ENCODE measurements at places on chromosomes 4 and X. TPM values are rescaled to one million over a fixed set of nuclear protein-coding genes. Genes with fewer than 3 reads are reported as not detected.

DNA sequence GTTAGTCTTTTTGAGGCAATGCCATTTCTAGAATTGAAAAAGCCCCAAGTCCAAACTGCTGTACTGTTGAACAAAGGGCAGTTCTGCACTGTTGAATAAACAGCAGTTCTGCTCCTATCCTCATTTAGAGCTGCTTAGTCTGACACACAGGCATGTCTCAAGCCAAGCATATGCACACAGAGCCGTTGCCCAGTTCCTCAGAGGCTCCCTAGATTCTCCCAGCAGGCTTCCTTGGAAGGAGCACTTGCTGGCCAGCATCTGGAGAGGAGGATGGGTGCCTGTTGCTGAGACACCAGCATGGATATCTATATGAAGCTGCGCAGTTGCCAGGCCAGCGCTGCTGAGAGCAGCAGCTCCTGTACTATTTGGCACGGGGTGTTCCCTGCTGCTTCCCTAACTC, 138.3 kb upstream of the USP38 start:
- DNase-seq: no peak

DNA sequence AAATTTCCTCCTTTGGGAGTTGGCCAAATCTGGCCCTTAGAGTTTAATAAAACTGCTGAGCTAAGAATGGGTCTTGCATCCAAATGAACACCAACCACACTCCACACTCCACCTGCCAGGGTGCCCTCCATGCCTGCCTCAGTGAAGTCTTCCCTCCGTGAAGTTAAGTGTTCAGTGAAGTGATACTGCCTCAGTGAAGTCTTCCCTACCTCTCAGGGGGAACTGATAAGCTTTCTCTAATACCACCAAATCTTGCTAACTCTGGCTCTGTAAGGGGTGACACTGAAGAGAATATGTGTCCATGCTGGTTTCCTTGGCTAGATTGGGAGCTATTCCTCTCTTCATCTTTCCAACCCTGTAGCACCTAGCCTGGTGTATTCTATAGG, 27.9 kb downstream of the MED28 start:
- DNase-seq: no peak

- no peak for DNase-seq
Observed at GRCh38 chr4:154457471-154457870, 34.1 kb downstream of the DCHS2 start.

DNA sequence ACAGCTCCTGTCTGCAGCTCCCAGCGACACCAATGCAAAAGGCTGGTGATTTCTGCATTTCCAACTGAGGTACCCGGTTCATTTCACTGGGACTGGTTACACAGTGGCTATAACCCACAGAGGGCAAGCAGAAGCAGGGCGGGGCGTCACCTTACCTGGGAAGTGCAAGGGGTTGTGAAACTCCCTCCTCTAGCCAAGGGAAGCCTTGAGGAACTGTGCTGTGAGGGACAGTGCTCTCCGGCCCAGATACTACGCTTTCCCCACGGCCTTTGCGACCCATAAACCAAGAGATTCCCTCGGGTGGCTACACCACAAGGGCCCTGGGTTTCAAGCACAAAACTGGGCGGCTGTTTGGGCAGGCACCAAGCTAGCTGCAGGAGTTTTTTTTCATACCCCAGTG, 218.9 kb downstream of the PPP3CA start:
- DNase-seq: no peak

DNA sequence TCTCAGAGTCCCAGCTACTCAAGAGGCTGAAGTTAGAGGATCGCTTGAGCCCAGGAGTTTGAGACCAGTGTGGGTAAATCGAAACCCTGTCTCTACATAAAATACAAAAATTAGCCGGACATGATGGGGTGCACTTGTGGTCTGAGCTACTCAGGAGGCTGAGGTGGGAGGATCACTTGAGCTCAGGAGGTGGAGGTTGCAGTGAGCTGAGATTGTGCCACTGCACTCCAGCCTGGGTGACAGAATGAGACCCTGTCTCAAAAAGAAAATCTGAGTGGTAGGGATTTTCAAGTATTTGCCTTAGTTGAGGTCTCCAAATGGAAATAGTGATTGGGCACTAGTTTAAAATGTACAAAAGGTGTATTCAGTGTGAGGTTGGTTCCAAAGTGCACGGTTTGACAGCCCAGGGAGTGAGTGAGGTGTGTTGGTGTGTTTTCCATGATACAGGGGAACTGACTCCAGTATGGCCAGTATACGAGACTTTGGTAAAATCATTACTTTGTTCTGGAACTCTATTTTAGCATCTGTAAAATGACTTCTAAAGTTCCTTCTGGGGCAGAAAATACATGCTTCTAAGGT, 13.8 kb downstream of the ADD1 start:
- no peak for DNase-seq

GRCh38 chr4:1310031-1310795, 20.5 kb downstream of the MAEA start:
- DNase-seq: no peak

DNA sequence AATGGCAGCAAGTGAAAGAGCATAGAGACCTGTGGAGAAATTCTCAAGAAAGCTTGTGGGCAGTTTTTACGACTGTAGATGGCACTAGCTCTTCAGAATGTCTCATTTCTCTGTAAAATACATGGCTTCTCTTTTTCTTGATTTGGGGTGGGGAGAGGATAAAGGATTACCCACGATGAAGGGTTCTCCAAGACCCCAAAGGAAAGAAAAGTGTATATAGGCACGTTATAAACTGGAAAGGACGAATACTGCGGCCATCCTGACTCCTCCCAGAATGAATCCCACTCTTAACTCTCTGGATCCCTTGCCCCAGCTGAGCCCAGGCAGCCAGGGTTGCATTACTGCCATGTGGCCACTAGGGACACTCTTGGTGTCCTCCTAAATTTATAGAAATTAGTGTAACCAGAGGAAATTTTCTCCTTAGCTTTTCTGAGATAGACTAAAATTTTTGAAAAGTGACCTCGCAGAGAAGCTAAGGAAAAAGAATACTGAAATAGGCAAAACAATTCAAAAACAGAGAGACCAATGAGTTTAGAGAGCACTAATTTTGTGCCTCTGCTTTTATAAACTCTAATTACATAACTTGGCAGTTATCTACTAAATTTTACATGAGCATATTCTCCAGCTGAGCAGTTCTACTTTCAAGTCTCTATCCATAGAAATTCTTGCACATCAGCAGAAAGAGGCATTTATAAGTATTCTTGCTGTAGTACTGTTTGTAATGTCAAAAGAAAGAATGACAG, 37.8 kb upstream of the PCDH19 start:
- peak; percentile 48 for DNase-seq

DNA sequence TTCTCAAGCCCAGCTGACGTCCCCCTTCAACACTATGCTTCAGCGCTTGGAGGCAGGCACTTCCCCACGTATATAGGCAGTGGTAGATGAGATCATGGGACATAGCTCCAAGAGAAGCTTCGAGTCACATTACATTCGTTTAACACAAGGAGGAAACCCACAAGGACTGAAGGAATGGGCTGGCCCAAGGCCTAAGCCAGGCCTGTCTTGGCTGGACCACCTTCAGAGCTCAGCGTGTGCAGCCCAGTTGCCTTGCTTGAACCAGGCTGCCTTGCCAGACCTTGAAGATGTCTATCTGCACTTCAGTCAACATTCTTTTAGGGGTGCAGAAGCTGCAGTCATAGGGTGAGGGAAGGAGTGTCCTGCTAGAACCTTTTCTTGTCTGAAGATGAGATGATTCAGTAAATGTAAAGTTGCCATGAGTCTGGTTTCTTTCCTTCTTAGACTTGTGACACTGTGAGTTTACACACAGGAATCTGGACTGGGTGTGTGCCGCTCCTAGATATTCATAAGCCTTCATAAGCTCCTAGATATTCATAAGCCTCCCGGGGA, 144.1 kb upstream of the RBPJ start:
- no peak for DNase-seq

DNA sequence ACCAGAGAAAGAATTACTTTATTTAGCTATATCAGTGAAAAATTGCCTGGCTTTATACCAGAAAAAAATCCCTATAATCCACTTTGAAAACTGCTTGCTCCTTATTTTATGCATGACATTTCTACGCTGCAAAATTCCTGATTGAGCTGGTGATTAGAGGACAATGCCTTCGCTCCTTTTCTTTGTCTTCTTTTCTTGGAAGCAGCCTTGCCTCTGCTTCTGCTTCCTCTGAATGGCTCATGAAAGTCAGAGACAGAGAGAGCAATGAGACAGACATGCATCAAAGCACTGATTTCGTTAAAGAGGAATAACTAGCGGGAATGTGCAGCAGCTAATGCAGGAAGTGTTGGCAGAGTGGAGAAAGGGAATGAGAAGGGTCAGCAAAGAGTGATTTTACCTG, 294.3 kb upstream of the IGFBP7 start:
- no peak for DNase-seq

GRCh38 chr4:71827826-71828225, 43.9 kb upstream of the GC start:
- peak; percentile 36 for DNase-seq

DNA sequence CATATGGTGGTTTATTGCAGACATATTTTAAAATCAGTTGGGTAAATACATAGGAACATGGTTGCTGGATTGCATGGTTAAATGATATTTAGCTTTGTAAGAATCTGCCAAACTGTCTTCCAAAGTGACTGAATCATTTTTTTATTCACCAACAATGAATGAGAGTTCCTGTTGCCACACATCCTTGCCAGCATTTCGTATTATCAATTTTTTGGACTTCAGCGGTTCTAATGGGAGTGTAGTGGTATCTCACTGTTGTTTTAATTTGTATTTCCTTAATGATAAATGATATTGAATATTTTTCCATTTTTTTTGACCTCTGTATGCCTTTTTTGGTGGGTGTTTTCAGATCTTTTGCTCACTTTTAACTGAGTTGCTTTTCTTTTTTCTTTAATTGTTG, 1.4 kb upstream of the MTHFD2L start:
- no peak for DNase-seq

GRCh38 chr4:149676076-149676475, 139.6 kb downstream of the IQCM start:
- DNase-seq: no peak

The OGT gene
- total RNA-seq: 108 TPM

The TAPT1 gene
- 9.9 TPM for total RNA-seq

The RNF175 gene
- 4.3 TPM for total RNA-seq

The FAM114A1 gene
- 9.9 TPM for total RNA-seq
